NCI-H187 (cell line): ENCODE measurements at places on chromosomes 16 and 17.

GRCh38 chr16:54694651-54695050 lies 236.0 kb upstream of the IRX5 start:
- DNase-seq = no peak

- peak; percentile 94 for DNase-seq
Observed at GRCh38 chr16:3012828-3013420, at the start of gene CLDN9. Gene CLDN9 (plus strand): TSS chr16:3012923. CDS start chr16:3013363, 440 bp downstream.

DNA sequence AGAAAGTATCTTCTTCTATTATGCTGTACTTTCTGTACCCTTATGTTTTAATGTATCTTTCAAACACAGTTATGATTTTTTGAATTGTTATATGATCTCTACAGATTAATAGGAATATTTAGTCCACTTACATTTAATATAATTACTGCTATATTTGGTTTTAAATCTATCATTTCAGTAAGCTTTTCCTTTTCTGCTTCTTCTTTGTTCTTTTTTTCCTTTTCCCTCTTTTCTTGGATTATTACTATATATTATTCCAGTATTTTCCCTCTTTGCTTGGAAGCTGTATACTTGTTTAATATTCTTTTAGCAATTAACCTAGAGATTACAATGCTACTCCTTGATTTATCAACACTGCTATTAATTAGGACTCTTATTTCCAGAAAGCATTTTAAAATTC lies 13.5 kb downstream of the TLE7 start:
- no peak for DNase-seq

GRCh38 chr17:45371414-45372324 lies 54.8 kb upstream of the MAP3K14 start:
- DNase-seq = no peak
